Activated naive CD8-positive, alpha-beta T cell treated with anti-CD3 and anti-CD28 coated beads for 36 hours (primary cell): ENCODE measurements at places on chromosomes 3 and 15.

- H3K4me3 ChIP-seq = no peak overlapping the region
- no peak overlapping the region for H3K27ac ChIP-seq
- peaks cover 13% of the 10 kb centered on the region for H3K4me1 ChIP-seq
- no peaks in the 10 kb centered on the region for H3K36me3 ChIP-seq
These were observed 5.3 kb downstream of the LRRK1 start for GRCh38 chr15:100924436-100924835.

GRCh38 chr3:120622870-120623726, 27.0 kb downstream of the NDUFB4 start:
- H3K4me1 ChIP-seq = no peaks in the 10 kb centered on the region
- H3K36me3 ChIP-seq = peaks cover 12% of the 10 kb centered on the region
- no peak overlapping the region for H3K4me3 ChIP-seq
- H3K27ac ChIP-seq = no peak overlapping the region
- H3K27me3 ChIP-seq = no peaks in the 10 kb centered on the region

DNA sequence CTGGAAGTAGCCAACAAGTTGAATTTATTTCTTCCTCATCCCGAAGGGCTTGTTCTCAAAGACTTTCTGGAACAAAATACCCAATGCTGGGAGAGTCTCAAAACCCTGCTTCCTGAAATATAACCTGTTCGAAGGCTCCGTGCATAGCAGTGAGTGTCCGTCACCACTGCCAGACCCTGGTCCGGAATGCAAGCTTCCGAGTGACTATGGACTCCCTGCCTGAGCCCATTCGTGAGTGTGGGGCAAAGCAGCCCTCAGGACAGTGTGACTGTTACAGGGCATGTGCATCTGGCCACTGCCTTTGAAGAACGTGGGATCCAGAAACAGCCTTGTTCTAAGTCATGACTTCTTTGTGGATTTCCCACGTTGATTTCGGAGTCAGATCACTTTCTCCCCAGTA, 214.5 kb upstream of the IGF1R start:
- no peak overlapping the region for H3K27ac ChIP-seq
- no peak for DNase-seq
- H3K4me3 ChIP-seq = no peak overlapping the region
- peaks cover 27% of the 10 kb centered on the region for H3K27me3 ChIP-seq

- H3K27ac ChIP-seq = no peak overlapping the region
- H3K4me1 ChIP-seq = peaks cover 5% of the 10 kb centered on the region
- no peak for DNase-seq
- peaks cover 75% of the 10 kb centered on the region for H3K36me3 ChIP-seq
These were observed 24.1 kb downstream of the POMGNT2 start for GRCh38 chr3:43081796-43082195.

- no peaks in the 10 kb centered on the region for H3K36me3 ChIP-seq
- DNase-seq = no peak
- no peaks in the 10 kb centered on the region for H3K4me1 ChIP-seq
- no peak overlapping the region for H3K27ac ChIP-seq
These were observed 135.0 kb upstream of the PRR20G start for GRCh38 chr3:127422663-127423375.

- H3K4me3 ChIP-seq = peak overlapping the region; percentile 91
- H3K27ac ChIP-seq = peak overlapping the region; percentile 96
These were observed 794 bp downstream of the ARPP19 start for GRCh38 chr15:52567871-52568600.

DNA sequence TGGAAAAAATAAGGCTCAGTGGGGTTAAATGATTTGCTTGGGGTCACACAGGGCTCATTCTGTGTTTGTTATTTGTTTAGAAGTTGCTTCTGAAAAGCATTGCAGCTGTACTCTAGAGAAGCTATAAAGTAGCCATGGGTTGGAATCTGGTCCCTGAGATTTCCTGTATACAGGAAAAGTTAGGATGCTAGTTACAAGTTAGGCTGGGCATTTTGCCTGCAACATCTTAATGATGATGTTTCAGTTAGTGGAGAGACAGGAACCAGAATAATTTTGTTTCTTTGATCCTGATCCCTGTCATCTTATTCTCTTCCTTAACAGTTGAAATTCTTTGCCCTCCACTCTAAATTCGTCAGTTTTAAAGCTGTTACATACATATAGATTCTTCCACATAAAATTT, 445.3 kb downstream of the OTOL1 start:
- no peak overlapping the region for H3K4me3 ChIP-seq
- H3K27ac ChIP-seq = no peak overlapping the region
- H3K4me1 ChIP-seq = no peaks in the 10 kb centered on the region
- H3K27me3 ChIP-seq = no peaks in the 10 kb centered on the region
- no peak for DNase-seq
- no peaks in the 10 kb centered on the region for H3K36me3 ChIP-seq

- H3K36me3 ChIP-seq = no peaks in the 10 kb centered on the region
- H3K4me1 ChIP-seq = no peaks in the 10 kb centered on the region
These were observed 478.9 kb upstream of the GBE1 start for GRCh38 chr3:82240322-82240721.

- H3K27me3 ChIP-seq = peaks cover 50% of the 10 kb centered on the region
- H3K4me3 ChIP-seq = no peak overlapping the region
- peaks cover 6% of the 10 kb centered on the region for H3K4me1 ChIP-seq
- H3K27ac ChIP-seq = no peak overlapping the region
- no peaks in the 10 kb centered on the region for H3K36me3 ChIP-seq
These were observed 62.7 kb downstream of the RHCG start for GRCh38 chr15:89433686-89434085.

DNA sequence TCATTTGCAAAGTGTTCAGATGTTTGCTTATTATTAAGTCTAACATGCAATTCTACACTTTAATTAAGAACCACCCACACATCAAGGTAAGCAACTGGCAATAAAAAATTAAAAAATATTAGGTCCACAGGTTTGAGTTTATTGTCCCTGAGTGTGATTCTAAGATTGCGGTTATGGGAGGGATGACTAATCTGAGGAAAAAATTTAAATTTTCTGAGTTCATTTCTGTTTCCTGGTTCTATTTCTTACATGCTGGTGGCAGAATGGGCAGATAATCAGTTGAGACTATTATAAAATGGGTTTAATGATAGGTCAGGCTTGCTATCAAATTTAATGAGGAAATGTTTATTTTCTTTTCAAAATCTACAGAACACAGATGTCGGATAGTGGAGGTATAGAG, 105.9 kb downstream of the TP63 start:
- H3K27ac ChIP-seq = no peak overlapping the region
- no peak overlapping the region for H3K4me3 ChIP-seq
- H3K36me3 ChIP-seq = no peaks in the 10 kb centered on the region
- no peaks in the 10 kb centered on the region for H3K27me3 ChIP-seq
- no peak for DNase-seq

DNA sequence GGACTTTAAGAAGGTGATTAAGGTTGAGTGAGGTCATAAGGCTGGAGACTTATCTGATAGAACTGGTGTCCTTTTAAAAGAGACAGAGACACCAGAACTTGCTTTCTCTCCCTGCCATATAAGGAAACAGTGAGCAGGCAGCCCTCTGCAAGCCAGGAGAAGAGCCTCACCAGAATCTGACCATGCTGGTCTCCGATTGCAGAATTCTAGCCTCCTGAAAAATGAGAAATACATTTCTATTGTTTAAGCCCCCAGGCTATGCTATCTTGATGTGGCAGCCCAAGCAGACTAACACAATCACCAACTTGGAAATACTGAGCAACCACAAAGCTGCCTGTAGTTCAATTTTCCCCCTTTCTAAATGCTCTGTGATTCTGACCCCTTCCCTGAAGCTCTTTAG, 161.4 kb upstream of the RARB start:
- no peaks in the 10 kb centered on the region for H3K27me3 ChIP-seq
- no peaks in the 10 kb centered on the region for H3K36me3 ChIP-seq
- no peaks in the 10 kb centered on the region for H3K4me1 ChIP-seq
- DNase-seq = no peak
